ENCODE measurements at places on chromosomes 13 and 19. TPM values are rescaled to one million over a fixed set of nuclear protein-coding genes. Genes with fewer than 3 reads are reported as not detected.

GRCh38 chr13:30892966-30893365 lies 13.1 kb upstream of the MEDAG start:
- DNase-seq = no peak

GRCh38 chr19:40231544-40232424 lies 5.3 kb upstream of the CCNP start:
- DNase-seq = no peak

DNA sequence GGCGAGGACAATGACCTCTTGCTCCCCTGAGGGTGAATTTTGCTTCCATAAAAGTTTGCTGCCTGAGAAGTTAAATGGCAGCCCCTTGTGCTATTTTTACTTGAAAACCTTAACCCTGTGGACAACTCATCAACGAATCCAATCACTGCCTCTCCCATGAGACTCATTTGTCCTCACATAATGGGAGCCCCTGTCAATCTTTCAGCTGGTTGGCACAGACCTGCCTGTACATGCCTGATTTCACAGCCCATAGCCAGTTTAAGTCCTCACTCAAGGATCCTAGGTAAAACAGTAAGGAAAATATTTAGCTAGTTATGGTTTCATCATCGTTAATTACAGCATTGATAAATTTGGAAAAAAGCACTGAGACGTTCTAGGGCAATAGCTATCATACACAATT lies 207.4 kb downstream of the NHLRC3 start:
- DNase-seq = no peak

- no peak for DNase-seq
Observed at GRCh38 chr13:30307971-30308290, 580 bp upstream of the KATNAL1 start.

Gene SMAD9
- 11.2 TPM for total RNA-seq

DNA sequence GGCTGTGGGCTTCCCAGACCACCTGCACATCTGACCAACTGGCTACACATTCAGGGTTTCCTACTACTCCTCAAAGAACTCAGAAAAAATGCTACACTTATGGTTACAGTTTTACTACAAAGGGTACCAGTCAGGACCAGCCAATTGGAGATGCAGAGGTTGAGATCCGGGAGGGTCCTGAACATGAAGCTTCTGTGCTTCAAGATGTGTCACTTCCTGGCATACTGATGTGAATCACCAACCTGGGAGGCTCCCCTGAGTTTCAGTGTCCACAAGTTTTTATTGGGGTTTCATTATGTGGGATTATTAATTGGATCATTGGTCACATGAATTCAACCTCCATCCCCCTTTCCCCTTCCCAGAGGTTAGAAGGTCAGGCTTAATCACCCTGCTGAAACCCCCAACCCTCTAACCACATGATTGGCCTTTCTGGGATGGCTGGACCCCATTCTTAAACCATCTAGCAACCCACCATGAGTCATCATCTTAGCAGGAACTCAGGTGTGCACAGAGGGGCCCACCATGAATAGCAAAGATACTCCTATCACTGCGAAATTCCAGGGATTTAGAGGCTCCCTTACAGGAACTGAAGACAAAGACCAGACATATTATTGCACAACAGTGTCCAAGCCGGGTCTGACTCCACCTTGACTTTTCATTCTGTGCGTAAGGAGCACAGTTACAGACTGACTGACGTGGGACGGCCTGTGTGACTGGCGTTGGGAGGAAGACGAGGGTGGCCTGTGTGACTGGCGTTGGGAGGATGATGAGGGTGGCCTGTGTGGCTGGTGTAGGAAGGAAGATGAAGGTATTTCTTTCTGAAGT lies 90.7 kb downstream of the ATP8A2 start:
- DNase-seq = no peak

DNA sequence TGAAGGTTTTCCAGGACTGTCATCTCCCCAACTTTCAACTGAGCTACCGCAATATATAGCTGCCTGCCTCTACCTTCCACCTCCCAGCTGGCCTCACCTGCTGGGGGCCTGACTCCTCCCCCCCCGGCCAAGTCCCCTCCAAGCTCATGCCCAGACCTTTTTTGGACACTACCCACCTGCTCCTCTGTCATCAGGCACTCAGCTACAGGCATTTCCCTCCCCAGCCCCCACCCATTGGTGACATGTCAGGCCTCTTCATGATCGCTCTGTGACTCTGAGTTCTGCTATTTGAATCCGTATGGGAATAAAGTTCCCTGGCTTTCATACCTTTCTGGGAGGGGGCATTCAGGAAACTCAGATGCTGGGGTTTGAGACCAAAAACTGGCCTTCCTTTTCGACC lies 1.8 kb downstream of the PRKACA start:
- no peak for DNase-seq

DNA sequence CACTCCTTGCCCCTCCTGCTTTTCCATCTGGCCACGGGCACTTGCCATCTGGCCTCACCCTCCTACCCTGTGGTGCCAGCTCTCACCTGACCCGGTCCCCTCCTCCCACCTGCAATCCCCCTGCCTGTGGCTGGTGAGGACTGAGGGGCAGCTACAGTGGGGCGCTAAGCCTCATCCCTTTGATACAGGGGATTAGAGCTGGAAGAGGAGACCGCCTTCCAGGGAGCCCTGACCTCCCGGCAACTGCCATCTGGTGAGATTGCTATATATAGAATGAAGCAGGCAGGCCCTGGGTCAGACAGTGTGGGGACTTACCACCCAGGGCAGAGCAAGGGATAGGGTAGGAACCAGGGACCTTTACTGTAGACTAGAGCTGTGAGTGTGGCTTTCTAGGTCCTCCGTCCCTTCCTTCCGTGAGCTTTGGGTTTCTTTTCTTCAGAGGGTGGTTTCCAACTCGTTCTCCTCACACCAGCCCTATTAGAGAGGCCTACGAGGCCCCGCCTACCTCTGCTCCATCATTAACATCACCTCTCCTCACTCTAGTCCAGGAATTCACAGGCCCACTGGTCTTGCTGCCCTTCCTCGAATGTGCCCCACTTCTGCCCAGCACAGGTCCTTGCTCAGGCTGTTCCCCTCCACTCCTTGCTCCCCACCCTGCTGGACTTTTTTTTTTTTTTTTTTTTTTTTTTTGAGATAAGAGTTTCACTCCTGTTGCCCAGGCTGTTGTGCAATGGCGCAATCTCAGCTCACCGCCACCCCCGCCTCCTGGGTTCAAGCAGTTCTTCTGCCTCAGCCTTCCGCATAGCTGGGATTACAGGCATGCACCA lies 7.7 kb downstream of the KASH5 start:
- DNase-seq = no peak

GRCh38 chr13:32894589-32895001 lies 121.6 kb upstream of the KL start:
- no peak for DNase-seq

GRCh38 chr13:20709782-20710181 lies 6.3 kb downstream of the IL17D start:
- DNase-seq = no peak

DNA sequence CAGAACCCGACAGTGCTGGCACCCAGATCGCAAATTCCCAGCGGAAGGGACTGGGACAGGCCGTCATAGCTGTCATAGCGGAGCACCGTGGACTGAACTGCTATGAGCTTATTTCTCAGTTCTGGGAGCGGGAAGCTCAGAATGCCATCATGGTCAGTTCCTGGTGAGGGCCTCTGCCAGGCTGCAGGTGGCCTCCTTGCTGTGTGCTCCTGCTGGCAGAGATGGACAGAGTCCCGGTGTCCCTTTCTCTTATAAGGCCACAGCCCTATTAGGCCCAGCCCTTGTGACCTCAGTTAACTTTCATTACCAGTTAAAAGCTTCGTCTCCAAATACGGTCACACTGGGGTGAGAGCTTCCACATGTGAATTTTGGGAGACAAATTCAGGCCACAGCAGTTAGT lies 4.6 kb downstream of the ZNF444 start:
- DNase-seq = no peak

- DNase-seq = no peak
Observed at GRCh38 chr19:17404621-17405249, 695 bp downstream of the BST2 start.

Gene RNF17
- not detected for total RNA-seq

Gene LINGO3
- not detected for total RNA-seq

All from skin of body (tissue), 3 donors.